ENCODE measurements at places on chromosomes 6 and 20.

- DNase-seq = no peak
These were observed 19.0 kb downstream of the VAPB start for GRCh38 chr20:58407966-58408557.

GRCh38 chr6:145031001-145031400 is 704.3 kb downstream of the EPM2A start:
- no peak for DNase-seq

GRCh38 chr20:45588800-45589199 is 9.7 kb upstream of the WFDC8 start:
- DNase-seq = no peak

- no peak for DNase-seq
These were observed 69.3 kb downstream of the IBTK start for GRCh38 chr6:82178077-82178758.

- no peak for DNase-seq
These were observed 346.3 kb upstream of the SULF2 start for GRCh38 chr20:48131581-48131980.

DNA sequence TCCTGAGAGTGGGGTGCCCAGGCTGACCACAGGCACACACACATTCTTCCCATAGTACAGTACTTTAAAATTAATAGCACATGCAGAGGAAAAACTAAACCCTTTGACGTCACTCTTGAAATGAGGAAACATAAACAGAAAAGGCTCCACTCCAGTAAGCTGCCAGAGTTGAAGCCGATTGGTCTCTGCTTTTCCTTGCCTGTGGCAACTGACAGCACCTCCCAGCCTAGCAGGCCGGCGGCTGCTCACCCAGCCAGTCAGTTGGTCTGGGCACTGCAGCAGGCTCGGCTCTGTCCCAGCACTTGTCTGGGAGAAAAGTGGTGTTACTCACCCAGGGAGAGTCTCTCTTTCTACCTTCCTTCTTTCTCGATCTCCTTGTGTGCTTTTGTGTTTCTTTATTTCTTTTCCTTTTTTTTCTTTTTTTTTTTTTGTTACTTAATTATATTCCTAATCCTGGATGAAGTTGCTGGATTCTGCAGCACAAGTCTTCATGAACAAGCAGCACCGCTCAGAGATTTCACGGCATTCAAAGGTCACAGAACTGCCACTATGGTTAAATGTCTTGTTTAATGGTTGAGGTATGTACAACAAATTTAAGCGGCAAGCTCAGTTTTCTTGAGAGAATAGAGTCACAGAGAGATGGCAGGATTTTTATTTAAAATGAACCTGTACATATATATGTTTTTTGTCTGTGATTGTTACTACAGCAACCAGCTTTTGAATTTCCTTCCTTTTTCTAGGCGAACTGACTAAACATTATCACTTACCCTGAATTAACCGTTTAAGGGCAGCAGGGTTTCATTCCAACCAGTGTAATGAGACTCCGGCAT is at the start of gene PDE7B:
PDE7B (plus strand) TSS at position 260 of the 830 bp plus-strand sequence.
- DNase-seq = no peak

DNA sequence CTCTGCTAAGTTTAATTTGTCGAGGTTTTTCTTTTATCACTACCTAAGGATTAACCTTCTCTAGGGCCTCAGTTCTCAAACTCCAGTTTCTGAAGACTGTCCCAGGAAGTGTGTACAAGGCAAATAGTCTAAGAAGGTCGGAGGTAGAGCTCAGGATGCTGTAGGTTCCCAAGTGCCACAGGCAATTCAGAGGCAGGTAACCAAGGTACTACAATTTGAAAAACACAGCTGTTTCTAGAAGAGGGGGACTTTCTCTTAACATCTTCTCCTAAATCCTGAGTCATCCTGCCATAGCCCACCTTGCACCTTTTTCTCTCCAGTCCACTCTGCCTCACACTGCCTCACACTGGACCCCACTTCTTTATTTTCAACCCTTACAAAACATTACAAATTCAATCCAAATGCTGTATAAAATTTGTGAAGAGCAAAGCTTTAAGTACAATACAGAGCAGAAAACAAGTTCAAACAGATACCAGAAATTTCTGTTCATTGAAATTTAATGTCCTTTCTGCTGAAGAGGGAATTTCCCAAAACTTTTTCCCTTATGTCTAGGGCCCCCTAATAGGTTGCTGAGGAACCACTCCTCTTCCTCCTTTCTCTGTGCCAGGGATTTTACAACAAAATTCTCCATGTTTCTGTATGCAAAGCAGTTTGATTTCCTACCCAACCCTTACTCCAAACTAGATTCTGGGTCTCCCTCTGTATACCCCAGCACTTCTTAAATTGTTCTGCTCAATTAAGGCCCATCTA is 43.0 kb downstream of the FRK start:
- DNase-seq = no peak

DNA sequence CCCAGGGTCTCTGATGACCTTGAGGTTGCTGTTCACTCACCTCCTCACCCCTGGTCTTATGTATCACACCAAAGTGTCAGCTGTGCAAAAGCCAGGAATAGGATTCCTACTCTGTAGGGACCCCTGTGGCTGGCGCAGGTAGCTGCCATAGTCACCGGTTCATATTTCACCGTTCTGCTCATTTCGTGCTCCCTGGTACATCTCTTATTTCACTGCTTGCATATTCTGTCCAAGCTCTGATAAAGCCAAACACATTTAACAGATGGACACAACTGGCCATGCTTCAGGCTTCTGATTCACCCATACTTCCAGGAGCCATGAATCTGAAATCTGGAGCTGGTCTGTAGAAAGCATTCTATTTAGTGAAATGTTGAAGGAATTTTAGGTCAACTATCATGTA is 20.5 kb downstream of the SLC22A3 start:
- DNase-seq = no peak
